Gastroesophageal sphincter (tissue), 4 donors: ENCODE measurements at places on chromosomes 11 and 22.

DNA sequence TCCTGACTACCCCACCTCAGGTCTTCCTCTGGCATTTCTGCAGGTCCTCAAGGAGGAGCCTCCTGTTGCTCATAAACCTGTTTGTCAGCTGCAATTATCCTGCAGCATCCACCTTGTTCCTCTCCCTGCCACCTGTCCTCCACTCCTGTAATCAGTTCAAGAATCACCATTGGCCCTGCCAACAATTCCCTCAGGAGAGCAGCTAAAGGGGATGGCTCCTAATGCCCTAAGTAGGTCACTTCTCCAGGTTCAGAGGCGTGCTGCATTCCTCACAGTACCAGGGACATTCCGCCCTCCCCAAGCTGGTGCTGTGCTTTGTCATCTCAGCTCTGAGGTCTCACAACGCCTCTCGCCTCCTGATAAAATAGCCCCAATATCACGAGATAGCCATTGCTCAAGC is 2.1 kb downstream of the CLDN25 start:
- no peaks in the 10 kb centered on the region for H3K36me3 ChIP-seq
- no peak overlapping the region for H3K4me3 ChIP-seq
- no peak overlapping the region for H3K27ac ChIP-seq
- H3K4me1 ChIP-seq, result peaks cover 10% of the 10 kb centered on the region
- H3K27me3 ChIP-seq, result peaks cover 3% of the 10 kb centered on the region
- no peak for ATAC-seq

DNA sequence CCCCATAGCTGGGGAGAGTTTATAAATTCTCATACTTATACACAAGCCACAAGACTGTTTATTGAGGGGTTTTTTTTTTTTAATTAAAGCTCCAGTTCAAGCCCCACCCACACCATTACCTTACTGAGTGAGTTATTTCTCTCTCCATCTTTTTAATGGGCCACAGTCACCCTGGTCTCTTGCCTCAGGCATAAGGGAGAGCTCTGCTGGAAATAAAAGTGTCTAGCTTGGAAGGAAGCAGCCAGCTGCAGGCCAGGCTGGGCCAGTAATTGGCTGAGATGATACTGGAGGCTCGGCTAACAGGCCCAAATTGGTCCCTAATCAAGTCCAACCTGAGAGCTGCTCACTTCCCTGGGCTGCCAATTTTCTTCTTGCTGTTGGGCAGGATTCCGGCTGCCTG is 174.1 kb downstream of the INSC start:
- no peak overlapping the region for H3K4me3 ChIP-seq
- ATAC-seq, result no peak
- H3K27ac ChIP-seq, result no peak overlapping the region
- no peaks in the 10 kb centered on the region for H3K36me3 ChIP-seq
- H3K27me3 ChIP-seq, result peaks cover 4% of the 10 kb centered on the region
- H3K4me1 ChIP-seq, result no peaks in the 10 kb centered on the region

GRCh38 chr11:30683176-30683575 is 97.0 kb upstream of the MPPED2 start:
- H3K4me1 ChIP-seq, result no peaks in the 10 kb centered on the region
- no peaks in the 10 kb centered on the region for H3K27me3 ChIP-seq
- H3K36me3 ChIP-seq, result no peaks in the 10 kb centered on the region
- no peak for ATAC-seq

GRCh38 chr22:39148727-39149535 is 3.5 kb downstream of the CBX7 start:
- ATAC-seq, result peak; percentile 26
- H3K27me3 ChIP-seq, result no peaks in the 10 kb centered on the region

GRCh38 chr22:42202669-42203068 is 67.8 kb downstream of the TCF20 start:
- no peaks in the 10 kb centered on the region for H3K27me3 ChIP-seq
- H3K4me3 ChIP-seq, result no peak overlapping the region
- no peaks in the 10 kb centered on the region for H3K36me3 ChIP-seq
- H3K4me1 ChIP-seq, result no peaks in the 10 kb centered on the region

DNA sequence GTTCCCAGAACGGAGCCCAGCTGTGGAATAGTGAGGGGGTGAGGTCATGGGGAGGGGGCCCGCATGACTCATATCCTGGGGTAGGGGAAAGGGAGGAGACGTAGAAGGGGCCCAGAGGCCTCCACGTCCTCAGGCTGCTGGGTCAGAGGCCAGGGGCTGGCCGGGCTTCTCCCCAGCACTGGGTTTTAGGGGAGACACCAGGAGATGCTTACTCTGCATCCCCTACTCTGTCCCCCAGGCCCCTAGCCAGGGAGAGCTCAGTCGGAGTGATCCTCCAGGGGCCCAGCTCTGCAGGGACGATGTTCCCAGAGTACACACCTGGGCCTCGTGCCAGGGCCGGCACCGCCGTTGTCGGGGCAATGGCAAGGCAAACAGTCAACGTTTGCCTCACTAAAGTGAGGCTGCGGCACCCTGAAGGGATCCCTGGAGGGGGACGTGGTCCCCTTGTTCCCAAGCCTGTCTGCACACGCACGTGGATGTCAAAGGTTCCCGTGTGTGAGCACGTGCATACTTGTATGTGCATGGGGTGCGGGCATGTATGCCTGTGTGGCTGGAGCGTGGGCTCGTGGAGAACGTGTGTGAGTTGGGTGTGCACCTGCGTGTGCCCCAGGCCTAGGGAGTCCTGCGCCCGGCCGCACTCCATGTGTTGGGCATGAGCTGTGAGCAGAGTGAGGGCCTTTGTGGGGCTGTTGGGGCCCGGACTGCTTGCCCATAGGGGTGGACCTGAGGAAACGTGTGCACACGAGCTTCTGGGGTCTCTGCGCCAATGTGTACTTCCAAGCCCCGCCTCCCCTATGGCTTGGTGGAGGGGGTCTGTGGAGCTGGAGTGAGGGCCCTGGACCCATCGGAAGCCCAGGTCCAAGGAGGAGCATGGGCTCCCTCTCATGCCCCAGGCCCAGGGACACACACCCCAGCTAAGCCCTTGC is 14.2 kb downstream of the PRR33 start:
- H3K27ac ChIP-seq, result peak overlapping the region; percentile 79
- H3K4me1 ChIP-seq, result peaks cover 83% of the 10 kb centered on the region
- H3K36me3 ChIP-seq, result no peaks in the 10 kb centered on the region
- no peak overlapping the region for H3K4me3 ChIP-seq
